Mesothelial cell of epicardium (in vitro differentiated cells): ENCODE measurements at places on chromosomes 16 and 17.

- no peak for DNase-seq
These were observed 25.4 kb upstream of the SLC38A8 start for GRCh38 chr16:84068041-84068440.

DNA sequence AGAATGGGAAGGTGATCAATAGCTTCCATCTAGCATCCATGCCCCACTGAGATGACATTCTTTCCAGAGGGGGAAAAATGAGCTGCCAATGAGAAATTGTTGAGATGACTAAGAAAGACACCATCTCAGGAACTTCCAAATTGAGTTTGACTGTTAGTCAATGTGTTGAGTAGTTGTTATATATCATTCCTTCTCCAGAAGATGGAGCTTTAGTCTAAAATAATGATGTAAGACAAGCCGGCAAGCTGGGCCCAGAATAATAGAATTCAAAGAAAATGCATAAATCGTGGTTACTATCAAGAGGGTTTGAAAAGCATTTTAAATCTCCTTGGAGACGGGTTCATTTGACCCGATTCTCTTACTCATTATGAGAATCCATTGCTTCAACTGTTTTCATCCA lies 71.0 kb upstream of the ATF7IP2 start:
- no peak for DNase-seq

GRCh38 chr17:75565066-75565465 lies 22.5 kb upstream of the MYO15B start:
- no peak for DNase-seq

DNA sequence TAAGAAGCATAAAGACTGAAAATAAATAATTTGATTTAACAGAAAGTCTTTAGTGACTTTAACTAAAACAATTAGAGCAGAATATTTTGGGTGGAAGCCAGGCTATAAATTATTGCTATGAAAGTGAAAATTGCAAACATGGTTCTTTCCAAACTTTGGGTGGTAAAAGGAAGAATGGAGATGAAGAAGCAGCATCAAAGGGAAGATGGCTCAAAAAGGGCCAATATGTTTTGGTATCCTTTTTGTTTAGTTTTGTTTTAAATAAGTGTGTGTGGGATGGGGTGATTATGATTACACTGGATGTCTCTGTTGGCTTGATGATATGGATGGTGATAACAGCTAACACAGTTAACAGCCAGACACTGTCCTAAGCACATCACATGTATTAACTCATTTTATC lies 153.7 kb downstream of the CYB561 start:
- DNase-seq: no peak

DNA sequence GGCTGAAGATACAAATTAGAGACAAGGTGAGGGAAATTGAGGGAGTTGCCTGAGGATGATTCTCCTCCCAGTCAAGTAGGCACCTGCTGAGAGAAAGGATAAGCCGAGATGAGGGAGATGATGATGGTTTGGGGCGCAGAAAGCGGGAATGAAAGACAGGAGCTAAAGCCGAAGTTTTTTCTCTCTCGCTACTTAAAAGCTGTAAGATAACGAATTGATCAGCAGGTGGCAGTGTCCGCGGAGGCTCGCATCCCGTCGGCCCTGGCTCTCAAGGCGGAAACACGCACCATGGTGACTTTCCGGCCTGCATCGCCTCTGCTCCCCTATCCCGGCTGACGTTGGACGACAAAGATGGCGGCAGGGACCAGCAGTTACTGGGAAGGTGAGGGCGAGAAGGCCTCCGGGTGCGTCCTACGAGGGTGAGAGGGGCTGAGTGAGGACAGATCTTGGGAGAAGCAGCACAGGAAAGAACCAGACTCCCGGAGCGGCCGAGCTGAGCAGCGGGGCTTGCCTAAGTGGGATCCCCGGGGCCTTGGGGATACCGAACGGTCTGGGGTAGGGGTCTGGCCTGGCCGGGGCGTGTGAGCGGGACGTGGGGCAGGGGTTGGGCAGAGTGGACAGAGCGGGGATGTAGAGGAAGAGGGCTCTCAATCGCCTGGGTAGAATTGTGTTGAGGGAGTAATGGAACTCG lies at the start of gene GOSR1:
Gene GOSR1 (plus strand): TSS at position 326 of the 691 bp plus-strand sequence. CDS start 26 bp downstream, at position 352.
- DNase-seq: peak; percentile 90

GRCh38 chr17:44903012-44903685 lies 3.9 kb upstream of the EFTUD2 start:
- DNase-seq: no peak

DNA sequence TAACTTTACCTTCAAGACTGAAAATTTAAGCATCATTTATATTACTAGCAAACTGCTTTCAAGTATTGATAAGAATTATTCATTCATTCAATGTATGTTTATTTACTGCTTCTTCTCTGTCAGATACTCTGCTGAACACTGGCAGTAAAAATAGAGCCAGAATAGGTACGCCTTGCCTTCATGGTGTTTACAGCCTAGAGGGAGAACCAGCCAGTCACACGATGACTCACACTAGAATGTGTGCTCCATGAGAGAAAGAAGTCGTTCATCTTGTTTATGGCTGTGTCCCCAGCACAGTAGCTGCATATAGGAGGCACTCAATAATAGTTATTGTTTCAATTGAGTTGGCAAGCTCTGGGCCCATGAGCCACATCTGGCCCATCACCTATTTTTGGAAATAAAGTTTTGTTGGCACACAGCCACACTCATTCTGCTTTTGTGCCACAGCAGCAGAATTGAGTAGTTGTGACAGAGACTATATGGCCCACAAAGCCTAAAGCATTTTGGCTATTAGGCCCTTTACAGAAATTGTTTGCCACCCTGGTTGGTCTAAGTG lies 84.2 kb downstream of the TMC6 start:
- DNase-seq: no peak

GRCh38 chr17:48198950-48199541 lies 91.5 kb downstream of the SNX11 start:
- DNase-seq: no peak

- no peak for DNase-seq
These were observed 6.0 kb upstream of the BHLHA9 start for GRCh38 chr17:1264196-1264595.

DNA sequence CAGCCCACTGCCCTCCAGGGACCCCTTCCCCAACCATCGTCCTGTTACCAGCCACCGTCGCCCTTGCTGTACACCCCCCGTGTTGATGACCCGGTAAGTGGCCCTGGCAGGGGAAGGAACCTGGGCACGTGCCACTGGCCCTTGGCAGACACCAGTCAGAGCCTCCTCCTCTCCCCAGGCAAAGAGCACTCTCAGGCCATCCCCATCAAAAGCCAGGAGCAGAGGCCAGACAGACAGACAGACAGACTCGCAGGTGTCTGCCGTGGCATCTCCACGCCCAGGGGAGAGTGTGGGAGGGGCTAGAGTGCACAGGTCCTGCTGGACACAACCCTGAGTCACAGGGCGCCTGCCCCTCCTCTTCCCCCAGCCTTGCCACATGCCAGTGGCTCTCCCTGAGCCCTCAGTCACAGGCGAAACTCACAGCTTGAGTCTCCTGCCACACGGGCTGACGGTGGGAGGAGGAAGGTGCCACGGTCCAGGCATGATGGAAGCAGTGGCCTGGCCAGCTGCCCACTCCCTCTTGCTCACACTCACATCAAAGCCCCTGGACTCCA lies 7.8 kb downstream of the CLCN7 start:
- DNase-seq: no peak

GRCh38 chr16:47058295-47059086 lies 85.0 kb upstream of the DNAJA2 start:
- DNase-seq: no peak

- no peak for DNase-seq
These were observed 11.9 kb downstream of the SERPINF1 start for GRCh38 chr17:1773696-1774181.

- DNase-seq: no peak
These were observed 22.3 kb upstream of the SMPD3 start for GRCh38 chr16:68470461-68471150.

DNA sequence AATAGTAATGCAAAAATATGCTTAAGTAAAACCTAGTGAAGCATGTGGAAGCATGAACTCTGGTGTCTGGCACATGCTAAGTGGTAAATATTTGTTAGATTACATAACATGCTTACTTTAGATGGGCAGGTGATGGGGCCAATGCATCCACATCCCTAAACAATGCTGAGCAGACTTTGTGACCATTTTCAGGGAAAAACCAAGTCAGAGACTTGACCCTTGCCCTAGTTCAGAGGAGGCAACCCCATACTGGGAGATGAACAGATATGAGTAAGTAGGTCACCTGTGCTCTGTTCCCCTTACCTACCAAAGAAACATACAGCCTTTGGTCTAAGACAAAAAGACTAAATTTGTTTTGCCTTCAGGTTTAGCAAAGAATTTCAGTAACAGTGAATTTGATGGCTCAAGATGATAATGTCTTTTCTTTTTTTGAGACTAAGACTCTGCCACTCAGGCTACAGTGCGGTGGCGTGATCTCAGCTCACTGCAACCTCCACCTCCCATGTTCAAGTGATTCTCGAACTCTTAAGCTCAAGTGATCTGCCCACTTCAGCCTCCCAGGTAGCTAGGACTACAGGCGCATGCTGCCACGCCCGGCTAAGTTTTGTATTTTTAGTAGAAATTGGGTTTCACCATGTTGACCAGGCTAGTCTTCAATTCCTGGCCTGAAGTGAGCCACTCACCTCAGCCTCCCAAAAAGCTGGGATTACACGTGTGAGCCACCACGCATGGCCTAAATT lies 91.4 kb downstream of the HIC1 start:
- no peak for DNase-seq

DNA sequence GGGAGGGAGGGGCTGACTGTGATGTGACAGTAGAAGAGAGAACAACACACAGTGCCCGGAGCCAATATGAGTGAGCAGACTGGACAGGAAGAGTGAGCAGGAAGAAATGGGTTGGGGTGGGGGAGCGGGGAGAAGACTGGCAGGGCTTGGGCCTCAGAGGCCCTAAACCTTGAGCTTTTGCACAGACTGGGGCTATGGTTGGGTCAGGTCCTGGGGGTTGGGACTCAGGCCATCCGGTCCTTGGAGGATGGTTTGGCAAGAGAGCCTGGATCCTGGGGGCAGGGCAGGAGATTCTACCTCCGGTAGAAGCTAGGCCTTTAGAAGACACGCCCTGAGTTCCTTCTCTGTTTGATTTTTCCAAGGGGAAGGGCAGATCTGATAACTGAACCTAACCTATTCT lies 1.1 kb downstream of the CAMTA2 start:
- no peak for DNase-seq

DNA sequence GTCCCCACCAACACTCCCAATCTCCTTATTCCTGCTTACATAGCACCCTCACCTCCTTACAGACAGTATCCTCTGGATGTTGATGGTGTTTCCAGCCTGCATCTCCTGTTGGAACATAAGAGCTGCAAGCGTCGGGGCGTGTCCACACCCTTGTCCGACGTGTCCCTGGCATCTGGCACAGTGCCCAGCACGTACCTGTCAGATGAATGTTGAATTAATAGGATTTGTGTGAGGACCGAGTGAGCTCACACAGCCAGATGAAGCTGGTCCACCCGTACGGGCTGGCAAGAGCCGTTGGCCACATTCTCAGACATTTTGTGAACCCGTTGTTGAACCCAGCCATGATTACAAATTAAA lies 12.2 kb upstream of the CBX4 start:
- DNase-seq: no peak

DNA sequence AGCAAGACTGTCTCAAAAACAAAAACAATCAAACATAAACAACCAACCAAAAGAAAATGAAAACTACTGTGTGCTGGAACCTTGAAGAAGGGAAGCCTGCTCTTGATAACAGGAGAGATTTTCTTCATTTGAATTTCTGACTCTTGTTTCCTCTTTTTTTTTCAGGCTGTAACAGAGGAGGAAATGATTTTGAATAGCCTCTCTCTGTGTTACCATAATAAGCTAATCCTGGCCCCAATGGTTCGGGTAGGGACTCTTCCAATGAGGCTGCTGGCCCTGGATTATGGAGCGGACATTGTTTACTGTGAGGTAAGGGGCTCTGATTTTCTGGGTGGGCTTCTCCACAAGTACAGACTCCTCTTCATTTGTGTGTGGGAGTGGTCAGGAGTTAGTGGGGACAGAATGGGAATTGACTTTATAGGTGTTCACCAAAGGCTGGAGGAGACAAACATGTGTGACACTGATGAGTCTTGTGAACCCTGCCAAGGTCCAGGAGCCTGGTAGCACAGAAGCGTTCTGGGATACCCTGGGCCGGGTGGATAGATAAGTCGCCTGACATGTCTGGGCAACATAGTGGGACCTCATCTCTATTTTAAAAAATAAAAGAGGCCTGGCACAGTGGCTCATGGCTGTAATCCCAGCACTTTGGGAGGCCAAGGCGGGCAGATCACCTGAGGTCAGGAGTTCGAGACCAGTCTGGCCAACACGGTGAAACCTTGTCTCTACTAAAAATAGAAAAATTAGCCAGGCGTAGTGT lies 14.9 kb downstream of the DUS2 start:
- no peak for DNase-seq

DNA sequence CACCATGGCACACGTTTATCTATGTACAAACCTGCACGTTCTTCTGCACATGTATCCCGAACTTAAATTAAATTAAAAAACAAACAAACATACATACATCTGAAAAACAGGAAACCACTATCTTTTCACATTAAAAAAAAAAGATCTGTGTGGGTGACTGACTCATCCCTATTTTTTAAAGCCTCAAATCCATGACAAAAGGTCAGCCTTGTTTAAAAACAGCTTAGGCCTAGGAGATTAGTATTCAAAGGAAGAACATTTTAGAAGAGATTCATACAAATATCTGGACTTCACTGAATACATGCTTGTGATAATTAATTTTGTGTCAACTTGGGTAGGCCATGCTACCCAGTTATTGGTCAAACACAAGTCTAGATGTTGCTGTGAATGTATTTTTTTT lies 4.7 kb upstream of the PRKAR1A start:
- DNase-seq: no peak

DNA sequence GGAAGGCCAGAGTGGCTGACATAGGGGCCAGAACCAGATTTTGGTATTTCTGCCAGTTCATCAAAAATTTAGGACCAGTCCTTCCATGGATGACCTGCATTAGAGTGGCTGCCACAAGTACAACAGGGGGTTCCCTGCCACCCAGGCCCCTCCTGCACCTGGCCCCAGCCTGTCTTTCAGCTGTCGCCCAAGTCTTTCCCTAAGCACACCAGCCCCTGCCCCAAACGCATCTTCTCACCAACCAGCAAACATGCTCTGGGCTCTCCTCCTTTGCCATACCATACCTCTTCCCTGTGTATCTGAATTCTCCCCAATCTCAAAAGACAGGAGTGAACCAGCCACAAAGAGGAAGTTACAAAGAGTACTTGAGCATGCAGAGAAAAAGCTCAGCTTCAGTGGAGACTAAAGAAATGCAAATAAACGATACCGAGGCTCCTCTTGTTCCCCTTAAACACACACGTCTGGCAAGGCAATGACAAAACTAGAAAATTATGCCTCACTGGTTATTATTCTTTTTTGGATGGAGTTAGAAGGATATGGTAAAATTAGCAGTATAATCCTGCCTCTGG lies 130.6 kb downstream of the DYNLRB2 start:
- no peak for DNase-seq

DNA sequence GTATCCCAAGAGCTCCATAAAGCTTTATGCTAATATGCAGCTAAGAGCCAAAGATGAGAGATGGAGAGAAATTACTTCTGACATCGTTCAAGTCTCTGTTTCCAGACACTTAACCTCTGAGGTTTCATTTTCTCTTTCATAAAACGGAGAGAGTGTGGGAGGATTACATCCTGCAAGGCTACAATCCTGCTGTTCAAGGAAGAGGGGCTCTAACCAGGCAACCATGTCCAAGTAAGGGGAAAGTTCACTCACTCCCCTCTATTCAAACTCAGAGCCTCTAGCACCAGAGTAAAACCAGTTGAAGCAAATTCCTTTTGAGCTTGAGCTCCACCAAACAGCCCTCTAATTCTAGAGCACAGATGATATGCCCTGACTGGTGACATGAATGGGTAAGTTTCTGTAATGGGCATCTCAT lies 397.4 kb downstream of the NPIPA8 start:
- DNase-seq: no peak
